ENCODE measurements at places on chromosomes 5 and 9. TPM values are rescaled to one million over a fixed set of nuclear protein-coding genes. Genes with fewer than 3 reads are reported as not detected.

The TMEM174 gene
- total RNA-seq, result not detected

The CATSPER3 gene
- not detected for total RNA-seq

The PTPRD gene
- total RNA-seq, result 73.6 TPM

The CCL28 gene
- total RNA-seq, result not detected

The EGFLAM gene
- total RNA-seq, result 0.24 TPM

DNA sequence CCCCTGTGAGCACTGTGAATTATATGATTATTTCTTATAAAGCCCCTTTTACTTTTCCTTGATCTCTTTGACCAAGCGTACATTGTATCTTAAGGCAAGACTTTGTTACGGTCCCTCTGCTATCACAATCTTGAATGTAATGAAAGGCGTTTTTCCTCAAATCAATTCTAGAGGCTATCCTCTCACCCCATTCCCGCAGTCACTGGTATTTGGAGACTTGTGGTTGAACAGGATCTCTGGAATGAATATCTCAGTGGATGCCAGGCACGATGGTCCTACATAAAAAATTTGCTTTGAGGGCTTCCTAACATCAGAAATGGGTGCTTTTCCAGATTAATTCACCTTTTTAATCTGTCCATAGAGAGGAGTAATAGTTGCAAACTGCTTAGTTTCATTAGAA is 151.4 kb upstream of the PAPPA start:
- no peak overlapping the region for H3K4me3 ChIP-seq
- H3K4me1 ChIP-seq, result no peaks in the 10 kb centered on the region
- no peaks in the 10 kb centered on the region for H3K27me3 ChIP-seq
- no peak for DNase-seq

DNA sequence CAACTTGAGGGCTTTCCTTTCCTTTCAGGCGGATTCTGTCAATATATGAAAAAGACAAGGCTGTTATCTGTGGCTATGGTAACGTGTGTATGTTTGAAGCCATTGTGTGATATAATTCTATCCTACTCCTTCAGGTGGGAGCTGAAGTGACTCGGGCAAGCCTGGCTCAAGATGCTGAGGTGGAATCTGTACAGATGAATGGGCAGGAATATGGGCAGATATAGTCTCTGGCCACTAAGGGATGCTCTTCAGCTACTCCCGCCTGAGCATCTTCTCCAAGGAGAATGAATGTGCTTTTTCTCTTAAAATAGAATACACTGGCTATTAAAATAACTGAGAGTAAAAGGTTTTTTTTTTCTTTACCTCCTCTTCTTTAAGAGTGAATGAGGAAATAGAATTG is 244.8 kb downstream of the ADGRV1 start:
- H3K4me3 ChIP-seq, result no peak overlapping the region
- no peaks in the 10 kb centered on the region for H3K27me3 ChIP-seq
- H3K27ac ChIP-seq, result no peak overlapping the region
- H3K36me3 ChIP-seq, result no peaks in the 10 kb centered on the region
- no peaks in the 10 kb centered on the region for H3K4me1 ChIP-seq

- H3K4me1 ChIP-seq, result no peaks in the 10 kb centered on the region
- H3K36me3 ChIP-seq, result no peaks in the 10 kb centered on the region
These were observed 3.1 kb downstream of the TBC1D9B start for GRCh38 chr5:179904463-179905160.

- no peak for DNase-seq
- H3K4me3 ChIP-seq, result no peak overlapping the region
- H3K27ac ChIP-seq, result no peak overlapping the region
- no peaks in the 10 kb centered on the region for H3K27me3 ChIP-seq
- no peaks in the 10 kb centered on the region for H3K36me3 ChIP-seq
These were observed 58.3 kb downstream of the BAAT start for GRCh38 chr9:101326501-101326900.

DNA sequence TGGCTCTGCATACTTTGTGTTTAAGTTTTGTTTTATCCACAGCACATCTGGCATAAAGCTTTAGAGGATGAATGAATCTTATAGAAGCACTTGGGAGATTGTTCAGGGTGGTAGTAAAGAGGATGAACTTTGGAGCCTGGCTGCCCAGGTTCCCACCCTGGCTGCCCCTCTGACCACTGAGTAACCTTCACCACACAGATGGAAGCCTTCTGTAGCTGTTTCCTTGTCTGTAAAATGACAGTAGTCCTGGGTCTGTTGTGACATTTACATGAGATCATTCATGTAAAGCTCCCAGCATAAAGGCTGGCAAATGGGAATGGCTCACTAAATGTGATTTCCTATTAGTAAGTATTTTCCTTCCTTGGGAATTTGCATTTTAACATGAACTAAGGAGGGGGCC is 85.7 kb upstream of the FAM169A start:
- no peaks in the 10 kb centered on the region for H3K36me3 ChIP-seq
- H3K4me3 ChIP-seq, result no peak overlapping the region
- H3K4me1 ChIP-seq, result peaks cover 5% of the 10 kb centered on the region
- DNase-seq, result no peak
- no peak overlapping the region for H3K27ac ChIP-seq
- no peaks in the 10 kb centered on the region for H3K27me3 ChIP-seq

GRCh38 chr5:164553851-164554250 is 1048.4 kb downstream of the MAT2B start:
- DNase-seq, result no peak
- no peaks in the 10 kb centered on the region for H3K27me3 ChIP-seq

Data from H1 (cell line).